ENCODE measurements at places on chromosomes 2 and 18.
A peak's percentile ranks its signal among the peaks of the same experiment; 100 is the strongest.

DNA sequence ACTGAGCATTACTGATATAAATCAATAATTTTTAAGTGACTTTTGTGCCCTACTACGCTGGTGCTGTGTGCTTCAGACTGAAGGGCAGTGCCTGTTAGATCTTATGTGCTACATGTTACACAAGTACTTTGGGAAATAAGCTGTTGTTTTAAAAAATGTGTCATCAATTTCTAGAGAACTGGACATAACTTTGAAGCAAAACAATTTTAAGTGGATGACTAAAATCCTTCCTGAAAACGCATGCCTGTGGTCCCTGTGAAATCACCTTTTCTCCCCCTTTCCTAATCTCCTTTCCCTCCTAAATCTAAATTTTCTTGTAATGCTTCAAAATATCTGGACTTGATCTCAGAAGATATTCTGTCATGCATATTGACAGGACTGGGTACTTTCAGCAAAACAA lies 7.1 kb upstream of the IL1RL1 start:
- DNase-seq = no peak

DNA sequence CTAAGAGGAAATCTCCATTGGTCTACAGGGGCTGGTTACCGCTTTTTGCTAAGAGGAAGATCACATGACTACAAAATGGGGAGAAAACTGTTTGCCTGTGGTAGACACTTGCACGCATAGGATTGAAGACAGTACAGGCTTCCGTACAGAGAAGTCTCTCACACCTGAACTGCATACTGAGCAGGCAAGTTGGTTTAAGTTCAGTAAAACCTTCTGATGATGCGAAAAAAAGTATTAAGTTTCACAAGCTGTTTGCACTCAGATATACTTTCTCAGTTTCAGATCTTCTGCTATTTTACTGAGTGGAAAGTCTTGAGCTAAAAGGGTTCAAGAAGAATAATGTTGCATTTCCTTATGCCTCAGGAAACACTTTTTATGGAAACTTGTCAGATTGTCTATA lies 292.2 kb upstream of the MC4R start:
- DNase-seq = no peak

- no peak for DNase-seq
These were observed 61.3 kb downstream of the NABP1 start for GRCh38 chr2:191739194-191739593.

- DNase-seq = no peak
These were observed 722.7 kb downstream of the TSN start for GRCh38 chr2:122478117-122478516.

GRCh38 chr18:76496194-76496890 lies 1.3 kb upstream of the ZNF516 start:
- DNase-seq = peak; percentile 34

GRCh38 chr18:78865056-78865598 lies 114.5 kb upstream of the SALL3 start:
- DNase-seq = no peak

DNA sequence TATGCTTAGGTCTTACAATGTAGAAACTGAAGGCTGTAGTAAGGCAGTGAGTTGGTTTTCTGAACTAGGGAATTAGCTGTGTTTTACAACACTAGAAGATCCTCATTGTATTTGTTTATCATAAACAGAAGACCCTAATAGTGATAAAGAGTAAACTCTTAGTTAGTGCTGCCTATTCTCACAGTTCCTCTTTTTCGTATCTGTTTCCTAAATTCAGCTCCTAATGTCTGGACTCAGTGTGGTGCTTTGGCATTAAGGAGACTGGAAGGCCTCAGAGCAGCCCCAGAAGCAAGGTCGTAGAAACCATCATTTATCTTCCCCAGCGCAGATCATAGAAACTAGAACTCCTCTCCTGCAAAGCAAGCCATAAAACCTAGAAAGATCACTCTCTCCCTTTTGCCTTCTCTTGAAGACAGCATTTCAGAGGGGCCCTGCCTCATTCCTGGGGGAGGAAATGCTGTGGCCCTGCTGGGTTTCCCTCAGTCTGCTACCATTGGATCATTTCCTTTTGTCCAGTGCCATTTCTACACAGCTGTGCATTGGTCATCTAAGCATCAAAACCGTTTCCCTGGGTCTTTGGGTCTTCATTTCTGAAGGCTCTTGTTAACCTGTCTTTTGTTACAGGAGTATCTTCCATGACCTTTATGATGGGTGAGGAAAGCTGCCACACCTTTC lies 4.7 kb downstream of the ACP1 start:
- DNase-seq = no peak

- no peak for DNase-seq
These were observed 595.1 kb downstream of the MBD2 start for GRCh38 chr18:53629337-53629736.

DNA sequence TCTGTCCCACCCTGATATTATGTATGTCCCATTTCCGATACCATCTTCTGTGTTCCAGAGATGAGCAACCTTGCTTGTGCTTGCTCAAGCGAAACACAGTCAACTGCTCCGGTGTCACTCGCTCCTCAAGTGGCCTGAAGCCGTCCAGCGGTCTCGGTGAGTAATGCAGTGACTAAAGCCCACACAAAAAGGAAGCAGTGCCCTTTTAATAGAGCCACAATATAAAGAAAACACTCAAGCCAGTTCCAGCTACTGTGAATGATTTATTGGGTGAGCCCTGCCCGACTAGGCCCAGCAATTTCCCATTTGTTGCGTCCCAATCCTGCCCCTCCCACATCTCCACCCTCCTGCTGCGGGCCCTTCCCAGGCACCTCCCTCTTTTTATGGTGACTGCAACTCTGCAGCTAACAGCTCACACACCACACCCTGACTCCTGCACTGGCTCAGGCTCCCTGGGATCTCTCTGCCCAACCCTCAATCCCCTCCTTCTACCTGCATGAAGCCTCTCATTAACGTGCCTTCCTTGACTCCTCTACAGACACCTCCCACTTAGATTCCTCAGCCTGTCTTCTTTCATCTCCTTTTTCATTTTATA lies 44.2 kb upstream of the DSC1 start:
- peak; percentile 94 for DNase-seq

- DNase-seq = no peak
These were observed 68.0 kb upstream of the SMAD7 start for GRCh38 chr18:49018554-49019445.

- no peak for DNase-seq
These were observed 14.6 kb downstream of the ASAP2 start for GRCh38 chr2:9221223-9221622.

DNA sequence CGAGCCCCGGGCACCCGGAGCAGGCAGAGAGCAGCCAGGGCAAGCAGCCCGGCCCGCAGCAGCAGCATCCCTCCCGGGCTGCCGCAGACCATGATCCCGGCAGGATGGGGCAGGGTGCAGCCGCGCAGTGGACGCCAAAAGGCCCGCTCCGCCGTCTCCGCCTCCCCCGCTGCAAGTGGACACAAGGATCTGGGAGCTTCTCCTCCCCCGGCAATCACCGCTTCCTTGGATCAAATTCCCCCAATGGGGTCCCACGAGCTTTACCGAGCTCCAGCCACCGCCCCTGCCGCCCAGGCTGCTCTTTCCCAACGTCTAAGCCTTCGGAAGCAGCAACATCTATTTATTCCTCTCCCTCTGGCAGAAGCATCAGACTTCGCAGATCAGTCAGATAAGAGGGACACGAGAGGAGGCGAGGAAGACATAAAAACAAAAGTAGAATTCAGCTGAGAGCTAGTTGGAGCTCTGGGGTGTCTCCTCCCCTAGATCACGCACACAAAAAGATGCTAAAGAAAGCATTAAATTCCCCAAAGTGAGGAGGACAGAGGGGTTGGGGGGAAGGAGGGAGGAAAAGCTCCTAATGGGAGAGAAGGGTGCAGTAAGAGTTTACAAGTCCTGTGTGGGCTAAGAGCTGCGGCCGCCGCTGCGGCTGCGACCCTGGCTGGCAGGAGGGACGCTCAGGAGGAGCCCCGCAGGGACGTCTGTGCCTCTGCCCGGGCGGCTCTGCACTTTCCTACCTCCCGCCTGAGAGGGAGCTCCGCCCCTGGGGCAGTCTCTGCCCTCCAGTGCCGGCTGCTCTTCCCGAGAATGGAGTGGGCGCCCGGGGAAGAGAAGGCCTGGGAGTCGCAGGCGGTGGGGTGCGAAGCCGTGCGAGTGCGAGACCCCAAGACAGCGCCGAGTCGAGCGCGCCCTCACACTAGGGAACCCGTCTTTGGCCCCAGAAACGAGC lies at the start of gene FRZB:
TSS of gene FRZB (minus strand) at position 177 of the 946 bp plus-strand sequence. CDS start at position 92, 85 bp downstream.
- DNase-seq = peak; percentile 39

DNA sequence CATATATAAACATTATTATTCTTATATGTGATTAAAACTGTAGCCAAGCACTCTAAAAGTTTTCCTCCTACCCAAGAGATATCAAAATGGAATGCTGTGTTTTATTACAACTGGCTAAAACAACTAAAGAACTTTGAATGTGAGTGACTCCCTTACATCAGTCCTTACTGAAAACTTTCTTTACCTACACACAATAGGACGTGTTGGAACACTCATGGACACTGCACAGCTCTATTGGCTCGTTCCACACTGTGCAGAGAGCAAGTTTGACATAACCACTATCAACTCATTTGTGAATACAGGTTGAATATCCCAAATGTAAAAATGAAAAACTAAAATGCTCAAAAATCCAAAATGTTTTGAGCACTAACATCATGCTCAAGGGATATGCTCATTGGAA lies 650.6 kb downstream of the SLC4A3 start:
- no peak for DNase-seq

DNA sequence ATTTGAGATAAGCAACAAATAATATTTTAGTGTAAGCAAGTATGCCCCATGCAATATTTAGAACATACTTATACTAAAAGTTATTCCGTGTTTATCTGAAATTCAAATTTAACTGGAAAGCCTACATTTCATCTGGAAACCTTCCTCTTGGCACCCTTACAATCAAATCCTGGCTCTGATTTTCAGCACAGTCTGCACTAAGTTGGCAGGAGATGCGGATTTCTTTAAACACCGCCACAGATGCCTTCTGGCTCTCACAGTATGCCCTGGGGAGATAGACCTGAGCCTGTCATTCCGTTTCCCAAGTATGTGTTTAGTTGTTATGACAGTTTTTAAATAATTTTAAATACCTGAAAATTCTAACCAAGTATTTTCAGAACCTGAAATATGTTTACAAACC lies 7.3 kb upstream of the MLPH start:
- DNase-seq = no peak

DNA sequence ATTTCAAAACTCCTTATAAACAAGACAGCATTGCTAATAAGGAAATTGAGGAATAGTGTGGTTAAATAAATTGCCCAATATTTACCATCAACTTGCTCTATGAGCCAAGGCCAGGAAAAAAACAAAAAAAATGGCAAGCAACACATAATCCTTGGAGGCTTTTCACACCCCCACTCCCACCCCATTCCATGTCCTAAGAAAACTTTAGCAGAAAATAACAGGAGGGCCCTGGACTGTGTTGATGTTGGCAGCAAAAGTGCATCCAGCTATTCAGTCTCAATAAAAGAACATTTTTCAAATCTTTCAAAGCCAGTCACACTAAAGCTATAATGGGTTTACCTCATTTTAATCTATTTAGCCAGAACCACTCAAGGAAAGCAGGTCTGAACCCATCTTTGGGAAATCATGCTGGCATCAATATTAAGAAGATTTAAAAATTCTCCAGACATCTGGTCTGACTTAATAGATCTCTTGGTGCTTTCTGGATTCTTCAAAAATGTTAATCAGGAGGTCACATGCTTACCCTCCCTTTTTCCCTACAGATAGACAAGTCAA lies 34.6 kb upstream of the STK17B start:
- no peak for DNase-seq

GRCh38 chr2:28406276-28407096 lies 13.8 kb downstream of the FOSL2 start:
- no peak for DNase-seq

- no peak for DNase-seq
These were observed 41.0 kb downstream of the SLC66A3 start for GRCh38 chr2:11196246-11196645.

Data from DMS153 (cell line).